ENCODE measurements at places on chromosomes 5 and 9.

- DNase-seq, result no peak
Measured at GRCh38 chr5:88829054-88829453, 53.9 kb downstream of the MEF2C start.

GRCh38 chr9:133303266-133304157 is 28.5 kb upstream of the ABO start:
- no peak for DNase-seq

GRCh38 chr5:45694971-45695803 is 993 bp downstream of the HCN1 start:
- no peak for DNase-seq

DNA sequence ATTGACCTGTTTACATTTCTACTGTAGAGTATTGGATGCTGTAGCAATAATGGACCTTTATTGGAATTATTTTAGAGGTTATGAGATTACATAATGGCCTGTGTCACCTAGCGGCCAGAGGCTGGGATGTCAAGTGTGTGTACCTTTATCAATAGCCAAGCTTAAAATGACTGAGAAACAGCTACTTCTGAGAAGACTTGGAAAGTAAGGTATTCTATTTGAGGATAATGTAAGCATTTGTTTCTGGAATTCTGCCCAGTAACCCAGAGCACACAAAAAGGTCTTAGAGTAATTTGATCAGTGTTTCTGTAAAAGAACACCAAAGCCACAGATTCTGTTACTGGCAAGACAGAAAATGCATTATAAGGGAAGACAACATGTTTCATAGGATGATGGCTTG is 116.8 kb downstream of the MACIR start:
- DNase-seq, result no peak

DNA sequence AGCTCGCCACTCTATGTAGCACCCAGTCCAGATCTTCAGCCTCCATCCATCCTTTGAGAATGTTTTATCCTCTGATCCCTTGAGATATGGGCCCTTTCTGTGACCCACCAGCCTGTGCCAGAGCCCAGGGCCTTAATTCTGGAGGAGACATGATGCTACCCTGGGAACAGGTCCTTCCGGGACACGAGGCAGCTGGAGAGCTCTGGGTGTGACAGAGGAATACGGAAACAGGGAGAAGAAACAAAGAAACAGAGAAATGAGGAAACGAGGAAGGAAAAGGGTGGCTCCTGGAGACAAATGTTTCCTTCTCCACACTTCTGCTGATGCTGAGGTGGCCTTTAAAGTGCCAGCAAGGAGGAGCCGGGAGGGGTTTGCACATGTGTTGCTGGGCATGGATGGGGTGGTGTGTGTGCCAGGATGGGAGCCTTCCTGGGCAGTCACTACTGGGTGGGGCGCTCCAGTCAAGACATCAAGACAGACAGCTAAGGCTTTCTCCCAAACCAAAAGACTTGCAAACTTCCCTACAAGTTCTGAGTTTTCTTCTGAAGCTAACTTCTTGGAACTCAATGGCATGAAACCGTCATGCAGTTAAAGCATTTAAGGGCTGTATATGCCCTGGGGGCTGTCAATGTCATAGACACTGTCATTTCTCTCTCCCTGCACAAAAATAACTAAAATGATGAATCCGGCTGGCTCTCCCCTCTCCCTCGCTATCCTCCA is 22.8 kb upstream of the MARCHF6 start:
- DNase-seq, result no peak

Measured in stimulated activated CD4-positive, alpha-beta T cell treated with anti-CD3 and anti-CD28 coated beads, TNF-alpha, amount 100 ng/mL, for 48 hours (primary cell).